Right atrium auricular region (tissue), 2 donors: ENCODE measurements at places on chromosomes 7 and 10. TPM values are rescaled to one million over a fixed set of nuclear protein-coding genes. Genes with fewer than 3 reads are reported as not detected.

GCK gene
- 11.1 TPM for total RNA-seq

KRIT1 gene
- total RNA-seq: 56.4 TPM

- DNase-seq: no peak
- H3K27ac ChIP-seq: no peak overlapping the region
- H3K27me3 ChIP-seq: no peaks in the 10 kb centered on the region
- H3K36me3 ChIP-seq: no peaks in the 10 kb centered on the region
- H3K4me3 ChIP-seq: no peak overlapping the region
- peaks cover 5% of the 10 kb centered on the region for H3K4me1 ChIP-seq
Observed at GRCh38 chr7:128415217-128415785, 5.5 kb upstream of the IMPDH1 start.

GRCh38 chr10:94287336-94287735, 75.4 kb downstream of the NOC3L start:
- no peaks in the 10 kb centered on the region for H3K27me3 ChIP-seq
- no peak for DNase-seq
- peaks cover 16% of the 10 kb centered on the region for H3K36me3 ChIP-seq
- no peak overlapping the region for H3K4me3 ChIP-seq
- peaks cover 3% of the 10 kb centered on the region for H3K4me1 ChIP-seq

GRCh38 chr7:66050990-66051448, 24.6 kb upstream of the ASL start:
- no peak overlapping the region for H3K4me3 ChIP-seq
- no peak for DNase-seq
- H3K36me3 ChIP-seq: no peaks in the 10 kb centered on the region
- H3K27ac ChIP-seq: no peak overlapping the region
- H3K27me3 ChIP-seq: no peaks in the 10 kb centered on the region
- H3K4me1 ChIP-seq: peaks cover 8% of the 10 kb centered on the region
